Activated CD4-positive, alpha-beta memory T cell treated with anti-CD3 and anti-CD28 coated beads, Interleukin-2, amount 10 ng/mL, durations not matched to agents 7 days and 5 days (primary cell): ENCODE measurements at places on chromosomes 6 and 20. TPM values are rescaled to one million over a fixed set of nuclear protein-coding genes. Genes with fewer than 3 reads are reported as not detected.

GRCh38 chr20:38640521-38640920, 38.9 kb downstream of the ARHGAP40 start:
- no peaks in the 10 kb centered on the region for H3K4me1 ChIP-seq
- peaks cover 45% of the 10 kb centered on the region for H3K27me3 ChIP-seq
- no peaks in the 10 kb centered on the region for H3K36me3 ChIP-seq
- DNase-seq: no peak

GRCh38 chr6:126113261-126113660, 126.9 kb downstream of the TRMT11 start:
- no peaks in the 10 kb centered on the region for H3K27me3 ChIP-seq
- H3K4me1 ChIP-seq: no peaks in the 10 kb centered on the region
- H3K36me3 ChIP-seq: no peaks in the 10 kb centered on the region

DNA sequence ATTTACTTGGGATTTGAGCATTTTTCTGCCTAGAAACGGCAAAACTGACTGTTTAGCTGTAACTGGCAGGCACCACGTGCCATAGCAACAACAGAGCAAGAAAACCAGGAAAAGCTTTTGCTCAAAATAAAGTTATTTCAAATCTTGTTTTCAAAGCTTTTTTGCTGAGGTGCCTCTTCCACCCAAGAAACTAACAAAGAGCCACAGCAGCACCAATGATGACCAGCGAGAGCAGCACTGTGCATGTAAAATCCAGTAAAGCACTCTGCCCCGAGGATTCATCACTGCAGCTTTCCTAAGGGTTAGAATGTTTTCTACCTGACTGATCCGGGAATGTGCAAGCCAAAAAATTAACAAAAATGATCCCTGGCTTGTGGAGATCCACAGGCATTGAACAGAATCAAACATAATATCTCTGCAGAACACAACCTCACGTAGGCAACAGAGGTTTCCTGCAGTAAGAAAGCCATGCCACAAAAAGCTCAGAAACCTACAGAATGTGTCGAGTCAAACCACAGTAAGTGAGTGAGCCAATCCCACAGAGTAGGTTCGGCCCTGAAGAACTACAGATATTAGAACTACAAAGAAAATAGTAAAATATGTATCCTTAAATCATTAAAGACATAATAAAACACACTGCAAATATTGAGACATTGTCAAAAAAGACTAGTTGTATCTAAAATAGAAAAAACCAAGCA, 7.4 kb upstream of the ULBP3 start:
- peaks cover 54% of the 10 kb centered on the region for H3K4me1 ChIP-seq
- H3K4me3 ChIP-seq: peak overlapping the region; percentile 5
- H3K27ac ChIP-seq: peak overlapping the region; percentile 18

GRCh38 chr6:43702534-43703440, 15.2 kb upstream of the MRPS18A start:
- H3K27me3 ChIP-seq: peaks cover 53% of the 10 kb centered on the region
- H3K4me3 ChIP-seq: no peak overlapping the region
- peaks cover 12% of the 10 kb centered on the region for H3K4me1 ChIP-seq

DNA sequence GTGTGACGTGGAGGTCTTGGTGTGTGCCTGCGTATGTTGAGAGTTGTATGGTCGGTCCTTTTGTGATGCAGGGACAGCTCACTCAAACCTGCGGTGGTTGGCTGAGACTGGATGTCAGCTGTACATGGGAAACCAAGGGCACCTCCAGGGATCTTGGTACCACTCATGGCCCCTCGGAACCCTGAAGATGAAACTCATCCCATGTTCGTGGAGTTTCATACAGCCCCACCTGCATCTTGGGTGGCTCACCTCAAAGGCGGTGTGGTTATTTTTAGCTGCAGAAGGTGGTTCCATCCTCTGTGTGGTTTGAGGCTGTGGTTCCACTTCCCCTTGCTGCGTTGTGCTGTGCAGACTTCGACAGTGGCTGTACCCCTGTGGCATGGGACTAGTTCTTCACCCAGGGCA, 52.6 kb upstream of the SLC22A1 start:
- H3K4me1 ChIP-seq: peaks cover 60% of the 10 kb centered on the region
- DNase-seq: peak; percentile 80
- H3K36me3 ChIP-seq: peaks cover 88% of the 10 kb centered on the region
- peak overlapping the region; percentile 63 for H3K27ac ChIP-seq
- H3K4me3 ChIP-seq: peak overlapping the region; percentile 35
- H3K27me3 ChIP-seq: no peaks in the 10 kb centered on the region

- DNase-seq: no peak
- peaks cover 22% of the 10 kb centered on the region for H3K36me3 ChIP-seq
- no peak overlapping the region for H3K4me3 ChIP-seq
- peaks cover 1% of the 10 kb centered on the region for H3K27me3 ChIP-seq
Measured at GRCh38 chr6:108897371-108897770, 49.1 kb downstream of the ARMC2 start.

- DNase-seq: no peak
- peaks cover 6% of the 10 kb centered on the region for H3K36me3 ChIP-seq
- peaks cover 80% of the 10 kb centered on the region for H3K27me3 ChIP-seq
- H3K4me3 ChIP-seq: no peak overlapping the region
- H3K4me1 ChIP-seq: peaks cover 46% of the 10 kb centered on the region
Measured at GRCh38 chr6:465531-466348, 74.2 kb downstream of the IRF4 start.

GRCh38 chr20:41172296-41173140, 35.2 kb downstream of the PLCG1 start:
- peaks cover 90% of the 10 kb centered on the region for H3K36me3 ChIP-seq
- no peak overlapping the region for H3K4me3 ChIP-seq
- DNase-seq: peak; percentile 16
- H3K27ac ChIP-seq: no peak overlapping the region
- peaks cover 18% of the 10 kb centered on the region for H3K4me1 ChIP-seq
- H3K27me3 ChIP-seq: no peaks in the 10 kb centered on the region

BCAS4 gene
- total RNA-seq: 6.3 TPM

VARS1 gene
- total RNA-seq: 88.4 TPM

KIAA0408 gene
- total RNA-seq: 11.6 TPM

JPH2 gene
- 0.10 TPM for total RNA-seq
